ENCODE measurements at places on chromosomes 3 and 15.

GRCh38 chr15:69346112-69346511, 47.4 kb downstream of the PAQR5 start:
- no peak for DNase-seq

DNA sequence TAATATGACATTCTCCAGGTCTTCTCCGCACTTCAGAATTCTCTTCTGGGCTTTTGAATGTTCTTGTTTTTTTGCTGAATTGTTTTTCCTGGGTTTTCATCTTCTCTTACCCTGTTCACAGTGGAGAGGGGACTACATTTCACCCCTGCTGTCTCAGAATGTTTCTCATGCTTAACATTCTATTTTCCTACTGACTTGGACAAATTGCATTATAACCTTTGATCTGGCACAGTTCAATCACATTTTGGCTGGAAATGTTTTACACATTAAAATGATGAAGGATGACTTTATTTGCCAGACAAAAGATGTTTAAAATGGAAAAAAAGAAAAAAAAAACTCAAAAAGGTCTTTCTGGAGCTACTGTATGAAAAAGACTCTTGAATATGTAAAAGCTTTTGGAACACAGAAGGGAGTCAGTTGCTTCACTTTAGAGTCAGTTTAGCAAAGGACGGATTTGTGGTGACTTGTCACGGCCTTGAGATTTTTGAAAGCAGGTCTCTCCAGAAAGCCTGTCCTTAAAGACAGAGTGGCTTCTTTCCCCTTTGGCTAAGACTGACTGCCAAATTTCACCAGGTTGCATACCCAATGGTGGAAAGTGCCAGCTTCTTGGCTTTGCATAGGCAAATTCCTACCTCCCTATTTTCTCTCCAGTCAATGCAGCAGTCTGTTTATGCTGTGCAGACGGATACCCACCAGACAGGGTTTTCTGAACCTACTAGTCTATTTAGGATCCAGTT, 401.0 kb upstream of the TBL1XR1 start:
- DNase-seq, result peak; percentile 38

DNA sequence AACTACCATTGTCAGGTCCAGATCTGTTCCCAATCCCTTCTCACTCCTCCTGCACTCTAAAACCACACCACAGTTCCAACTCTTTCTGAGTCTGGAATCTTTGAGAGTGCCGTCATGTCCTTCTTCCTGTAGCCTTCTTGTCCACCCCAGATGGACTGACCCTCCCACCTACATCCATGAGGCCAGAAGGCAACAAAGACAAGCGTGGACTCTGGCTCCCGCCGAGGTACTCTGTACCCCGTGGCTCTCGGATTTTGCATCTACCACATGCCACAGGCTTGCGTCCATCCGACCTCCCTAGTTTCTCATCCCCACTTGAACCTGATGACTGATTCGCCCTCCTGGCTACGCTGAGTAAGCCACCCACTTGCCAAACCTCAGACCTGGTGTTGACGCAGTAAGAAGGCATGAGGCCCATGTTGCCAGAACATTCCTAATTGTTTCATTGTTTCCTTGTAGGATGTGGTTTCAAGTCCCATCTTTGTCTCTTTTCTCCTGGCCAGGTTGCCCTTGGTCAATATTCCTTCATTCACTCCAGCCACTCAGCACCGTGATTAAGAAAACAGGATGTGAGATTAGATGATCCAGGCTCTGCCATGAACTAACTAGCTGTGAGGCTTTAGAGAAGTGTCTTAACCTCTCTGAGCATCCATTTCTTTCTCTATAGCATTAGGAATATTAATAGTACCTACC, 1.1 kb upstream of the ZBTB38 start:
- no peak for DNase-seq

DNA sequence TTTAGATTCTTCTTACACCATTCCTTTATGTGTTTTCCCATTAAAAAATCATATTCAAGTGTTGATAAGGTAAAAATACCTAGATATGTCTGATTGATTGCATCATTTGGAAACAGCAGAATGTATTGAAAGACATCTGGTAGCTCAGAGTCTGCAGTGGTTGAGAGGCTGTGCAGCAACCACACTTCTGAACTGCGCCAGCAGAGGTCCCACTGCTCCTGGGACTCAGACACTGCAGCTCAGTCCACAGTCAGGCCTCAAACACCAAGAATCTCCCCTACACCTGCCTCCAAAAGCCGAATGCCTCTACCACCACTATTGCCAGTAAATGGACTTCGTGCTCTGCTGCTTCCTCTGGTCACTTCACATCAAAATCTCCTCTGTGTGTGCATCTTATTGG, 176.9 kb upstream of the LMCD1 start:
- DNase-seq, result peak; percentile 82

GRCh38 chr3:55873523-55874254, 386.6 kb upstream of the WNT5A start:
- no peak for DNase-seq

DNA sequence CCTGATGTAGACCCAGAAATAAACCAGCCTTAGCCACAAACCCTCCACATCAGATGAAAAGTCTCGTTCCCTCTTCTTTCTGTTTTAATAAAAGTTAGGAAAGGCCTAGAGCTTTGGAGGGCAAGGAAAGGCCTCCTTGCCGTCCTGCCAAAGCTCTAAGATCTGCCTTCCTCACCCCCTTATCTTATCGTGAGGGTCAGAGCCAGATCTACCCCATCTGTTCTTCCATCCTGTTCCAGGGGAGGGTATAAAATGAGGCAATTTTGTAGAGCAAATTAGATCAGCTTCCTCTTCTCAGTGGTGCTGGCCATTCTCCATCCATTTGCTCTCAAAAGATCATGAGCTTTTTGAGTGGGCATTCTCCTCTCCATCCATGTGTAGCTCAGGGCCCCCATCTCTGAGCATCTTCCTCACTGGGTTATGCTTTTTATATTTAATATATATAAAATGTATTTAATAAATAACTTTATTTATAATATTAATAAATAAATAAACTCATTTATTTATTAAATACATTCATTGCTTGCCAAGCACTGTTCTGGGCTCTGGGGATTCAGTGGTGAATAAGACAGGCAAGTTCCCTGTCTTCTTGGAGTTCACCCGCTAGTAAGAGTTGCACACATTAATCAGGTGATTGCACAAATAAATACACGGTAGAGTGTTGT, 2.0 kb upstream of the SLC24A1 start:
- no peak for DNase-seq

DNA sequence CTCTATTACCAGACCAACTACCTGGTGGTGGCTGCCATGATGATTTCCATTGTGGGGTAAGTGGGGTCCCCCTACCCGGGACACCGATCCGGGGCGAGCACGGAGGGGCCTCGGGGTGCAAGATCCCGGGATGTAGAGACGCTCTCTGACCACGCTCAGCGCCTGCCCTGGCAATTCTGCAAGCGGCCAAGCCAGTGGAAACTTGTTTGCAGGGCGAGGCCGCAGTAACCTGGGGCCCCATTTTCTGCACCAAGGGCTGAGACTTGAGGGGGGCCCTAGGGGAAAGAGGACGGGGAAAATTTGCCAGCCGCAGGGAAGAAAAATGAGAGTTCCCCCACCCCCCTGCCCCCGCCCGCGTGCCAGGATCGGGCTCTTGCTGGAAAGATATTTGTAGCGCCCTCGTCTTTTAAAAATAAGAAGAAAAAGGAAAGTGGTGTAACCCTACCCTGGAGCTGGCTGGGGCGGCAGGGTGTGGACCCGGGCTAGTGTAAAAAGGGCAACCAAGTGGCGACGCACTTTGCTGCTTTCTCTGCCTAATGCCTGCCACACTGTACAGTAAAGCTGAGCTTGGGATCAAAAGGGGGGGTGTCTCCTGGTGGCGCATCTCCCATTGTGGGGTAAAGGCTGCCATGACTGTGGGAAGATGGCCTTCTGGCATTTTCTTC, 563 bp downstream of the ARL6IP5 start:
- no peak for DNase-seq

- DNase-seq, result no peak
Observed at GRCh38 chr3:171801738-171802589, 8.3 kb downstream of the PLD1 start.

DNA sequence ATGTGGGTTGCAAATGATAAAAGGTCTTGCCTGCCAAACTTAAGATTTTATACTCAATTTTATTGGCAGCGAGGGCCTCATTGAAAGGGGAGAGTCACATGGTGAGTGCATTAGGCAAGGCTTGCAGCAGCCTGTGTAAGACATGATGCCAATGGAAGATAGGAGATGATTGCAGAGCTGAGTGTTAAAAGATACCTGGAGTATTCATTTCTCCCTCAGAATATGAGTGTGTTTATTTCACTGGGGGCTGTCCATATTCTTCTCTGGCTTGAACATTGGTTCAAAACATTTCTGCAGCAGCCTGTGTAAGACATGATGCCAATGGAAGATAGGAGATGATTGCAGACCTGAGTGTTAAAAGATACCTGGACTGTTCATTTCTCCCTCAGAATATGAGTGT, 165.2 kb upstream of the NUDT16 start:
- peak; percentile 37 for DNase-seq
